ENCODE measurements at places on chromosomes 11 and 22.
A peak's percentile ranks its signal among the peaks of the same experiment; 100 is the strongest.

DNA sequence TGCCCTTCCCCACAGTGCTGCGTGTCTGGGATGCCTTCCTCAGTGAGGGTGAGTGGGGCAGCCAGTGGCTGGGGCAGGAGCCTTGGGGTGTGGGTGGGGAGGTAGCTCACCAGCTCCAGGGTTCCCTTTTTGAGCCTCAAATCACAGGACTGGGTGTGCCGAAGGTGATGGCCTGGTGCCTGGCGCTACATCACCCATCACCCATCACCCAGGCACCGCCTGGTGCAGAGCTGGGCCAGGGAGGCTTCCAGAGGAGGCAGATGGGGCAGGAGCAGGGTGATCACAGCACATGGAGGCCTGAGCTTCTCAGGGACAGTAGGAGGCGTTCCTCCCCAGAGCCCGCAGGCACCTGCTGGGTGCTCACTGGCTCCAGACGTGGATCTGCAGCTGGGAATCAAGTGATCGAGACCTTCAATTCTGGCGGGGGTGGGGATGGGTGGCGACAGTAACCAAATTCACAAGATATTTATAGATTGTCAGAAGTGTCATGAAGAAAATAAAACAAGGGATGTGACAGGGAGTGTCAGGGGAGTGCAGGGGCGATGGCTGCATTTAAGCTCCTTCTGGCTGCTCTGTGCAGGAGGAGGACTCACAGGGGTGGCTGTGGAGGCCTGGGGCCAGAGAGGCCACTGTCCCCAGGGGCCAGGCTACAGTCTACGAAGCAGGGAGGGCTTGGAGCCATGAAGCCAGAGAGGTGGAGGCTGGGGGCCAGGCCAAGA is 3.2 kb downstream of the TBC1D10C start:
- no peak for DNase-seq
- H3K4me3 ChIP-seq = no peak overlapping the region
- H3K27me3 ChIP-seq = no peaks in the 10 kb centered on the region
- H3K27ac ChIP-seq = peak overlapping the region; percentile 36
- peaks cover 24% of the 10 kb centered on the region for H3K4me1 ChIP-seq
- no peaks in the 10 kb centered on the region for H3K36me3 ChIP-seq

- H3K4me3 ChIP-seq = no peak overlapping the region
- no peak for DNase-seq
- H3K27ac ChIP-seq = no peak overlapping the region
- no peaks in the 10 kb centered on the region for H3K27me3 ChIP-seq
- H3K4me1 ChIP-seq = no peaks in the 10 kb centered on the region
Measured at GRCh38 chr11:126459691-126460281, 104.3 kb downstream of the ST3GAL4 start.

GRCh38 chr22:48265000-48265625 is 1502.7 kb downstream of the TBC1D22A start:
- H3K4me3 ChIP-seq = no peak overlapping the region
- H3K27ac ChIP-seq = no peak overlapping the region
- no peaks in the 10 kb centered on the region for H3K36me3 ChIP-seq
- peaks cover 12% of the 10 kb centered on the region for H3K27me3 ChIP-seq
- DNase-seq = no peak

DNA sequence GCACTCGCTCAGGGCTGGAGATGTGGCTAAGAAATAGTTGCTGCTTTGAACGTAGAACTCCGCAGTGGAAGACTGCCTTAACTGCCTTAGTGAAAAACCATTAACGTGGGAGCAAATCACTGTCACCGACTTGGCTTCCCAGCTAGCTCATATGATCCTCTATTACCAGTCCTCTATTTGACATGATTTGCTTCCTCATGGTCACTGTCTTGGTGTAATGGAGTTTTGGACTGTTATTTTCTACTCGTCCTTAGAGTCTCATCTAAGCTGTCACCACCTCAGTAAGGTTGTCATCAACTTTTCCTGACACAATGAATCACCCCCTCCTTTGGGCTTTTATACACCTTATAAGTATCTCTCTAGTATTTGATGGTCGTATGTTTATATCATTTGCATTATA is 167.1 kb upstream of the NARS2 start:
- no peak overlapping the region for H3K27ac ChIP-seq
- no peaks in the 10 kb centered on the region for H3K4me1 ChIP-seq
- DNase-seq = no peak
- H3K27me3 ChIP-seq = no peaks in the 10 kb centered on the region
- H3K4me3 ChIP-seq = no peak overlapping the region
- H3K36me3 ChIP-seq = no peaks in the 10 kb centered on the region

Measured in upper lobe of right lung (tissue), 1 donor.